ENCODE measurements at places on chromosomes 11 and 22. TPM values are rescaled to one million over a fixed set of nuclear protein-coding genes. Genes with fewer than 3 reads are reported as not detected.

GRCh38 chr11:78829146-78829545 lies 254.5 kb upstream of the NARS2 start:
- no peak for DNase-seq
- H3K27ac ChIP-seq: no peak overlapping the region
- no peak overlapping the region for H3K4me3 ChIP-seq

The NRXN2 gene
- total RNA-seq: not detected

The PRDM11 gene
- total RNA-seq: 0.85 TPM

- H3K36me3 ChIP-seq: no peaks in the 10 kb centered on the region
- no peak for DNase-seq
- H3K4me3 ChIP-seq: no peak overlapping the region
- H3K27me3 ChIP-seq: peaks cover 22% of the 10 kb centered on the region
- H3K4me1 ChIP-seq: no peaks in the 10 kb centered on the region
Observed at GRCh38 chr11:128948583-128948982, 5.9 kb upstream of the TP53AIP1 start.

The SLC22A8 gene
- total RNA-seq: not detected

GRCh38 chr22:44108806-44109385 lies 71.8 kb upstream of the PARVG start:
- no peak overlapping the region for H3K4me3 ChIP-seq
- no peaks in the 10 kb centered on the region for H3K27me3 ChIP-seq
- H3K36me3 ChIP-seq: peaks cover 8% of the 10 kb centered on the region
- H3K27ac ChIP-seq: no peak overlapping the region

The GLYATL2 gene
- not detected for total RNA-seq

Data from activated CD4-positive, alpha-beta memory T cell treated with anti-CD3 and anti-CD28 coated beads, Interleukin-2, amount 10 ng/mL, durations not matched to agents 7 days and 5 days (primary cell).